ENCODE measurements at places on chromosomes 16 and 17.

GRCh38 chr17:45812102-45812501, 28.0 kb downstream of the CRHR1 start:
- no peak for DNase-seq

GRCh38 chr16:77374384-77374783, 60.5 kb downstream of the ADAMTS18 start:
- no peak for DNase-seq

DNA sequence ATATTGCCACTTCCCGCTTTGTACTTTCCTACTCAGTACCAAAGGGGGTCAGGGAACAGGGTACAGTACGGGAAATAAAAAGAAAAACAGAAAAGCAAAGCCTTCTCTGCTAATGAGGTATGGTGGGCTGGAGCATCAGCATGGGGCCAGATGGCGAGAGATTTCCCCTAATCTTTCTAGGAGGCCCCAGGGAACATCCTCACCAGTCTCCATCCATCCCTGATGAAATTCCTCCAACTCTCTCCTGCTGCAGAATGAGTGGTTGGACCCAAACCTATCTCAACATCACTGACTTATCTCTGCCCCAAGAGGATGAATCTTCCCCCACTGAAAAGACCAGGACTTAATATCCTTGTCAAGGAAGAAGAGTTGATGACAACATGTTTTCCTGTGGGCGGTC, 185.6 kb downstream of the C16orf78 start:
- DNase-seq: peak; percentile 38

DNA sequence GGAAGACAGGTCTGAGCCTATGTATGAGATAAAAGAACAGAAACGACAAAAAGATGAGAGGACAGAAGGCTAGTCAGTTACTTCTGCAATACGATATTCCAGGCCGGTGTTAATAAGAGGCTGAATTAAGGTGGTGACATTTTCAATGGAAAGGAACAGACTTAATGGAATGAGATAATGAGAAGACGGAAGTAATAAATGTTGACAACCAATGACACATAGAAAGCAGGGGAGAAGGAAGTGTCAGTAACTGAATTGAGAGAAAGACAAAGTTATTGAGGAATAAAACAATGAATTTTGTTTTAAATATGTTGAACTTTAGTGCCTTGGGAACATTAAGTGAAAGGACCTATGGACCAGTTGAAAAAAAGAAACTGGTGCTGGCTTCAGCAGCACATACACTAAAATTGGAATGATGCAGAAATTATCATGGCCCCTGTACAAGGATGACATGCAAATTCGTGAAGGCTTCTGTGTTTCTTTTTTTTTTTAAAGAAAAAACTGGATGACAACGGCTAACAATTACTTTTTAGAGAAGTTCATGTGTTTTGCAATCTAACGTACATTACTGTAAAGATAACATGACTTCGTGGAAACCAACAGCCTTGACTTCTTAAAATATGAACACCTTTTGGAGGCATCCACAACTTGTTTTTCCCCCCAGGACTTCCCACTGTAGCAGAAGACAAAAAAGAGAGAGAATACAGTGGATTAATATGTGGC, 18.5 kb upstream of the CPD start:
- DNase-seq: no peak

GRCh38 chr16:85245307-85246172, 133.3 kb upstream of the CIBAR2 start:
- peak; percentile 67 for DNase-seq

- no peak for DNase-seq
Observed at GRCh38 chr17:17832032-17832363, 4.8 kb downstream of the SREBF1 start.

GRCh38 chr16:22428654-22429053, 54.2 kb upstream of the CDR2 start:
- no peak for DNase-seq

Measured in NCI-H2171 (cell line).